Activated CD8-positive, alpha-beta memory T cell treated with anti-CD3 and anti-CD28 coated beads, Interleukin-2, amount 50 U/mL, for 4 hours (primary cell): ENCODE measurements at places on chromosomes 13 and 19.

DNA sequence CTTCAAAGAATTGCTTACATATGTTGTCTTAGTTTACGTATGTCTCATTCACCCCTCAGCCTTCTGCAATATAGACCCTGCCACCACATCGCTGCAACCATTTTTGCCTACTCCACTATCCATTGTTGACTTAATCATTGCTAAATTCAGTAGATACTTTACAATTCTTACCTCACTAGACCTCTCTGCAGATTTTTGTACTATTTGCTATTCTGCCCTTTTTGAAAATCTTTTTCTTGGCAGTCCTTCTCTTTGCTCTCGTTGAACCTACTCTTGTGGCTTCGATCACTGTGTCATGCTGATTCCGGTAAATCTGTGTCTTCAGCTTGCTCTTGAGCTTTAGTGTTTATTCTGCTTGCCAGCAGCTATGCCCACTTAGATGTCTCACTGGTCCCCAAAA is 81.2 kb downstream of the CDK8 start:
- no peak for DNase-seq

DNA sequence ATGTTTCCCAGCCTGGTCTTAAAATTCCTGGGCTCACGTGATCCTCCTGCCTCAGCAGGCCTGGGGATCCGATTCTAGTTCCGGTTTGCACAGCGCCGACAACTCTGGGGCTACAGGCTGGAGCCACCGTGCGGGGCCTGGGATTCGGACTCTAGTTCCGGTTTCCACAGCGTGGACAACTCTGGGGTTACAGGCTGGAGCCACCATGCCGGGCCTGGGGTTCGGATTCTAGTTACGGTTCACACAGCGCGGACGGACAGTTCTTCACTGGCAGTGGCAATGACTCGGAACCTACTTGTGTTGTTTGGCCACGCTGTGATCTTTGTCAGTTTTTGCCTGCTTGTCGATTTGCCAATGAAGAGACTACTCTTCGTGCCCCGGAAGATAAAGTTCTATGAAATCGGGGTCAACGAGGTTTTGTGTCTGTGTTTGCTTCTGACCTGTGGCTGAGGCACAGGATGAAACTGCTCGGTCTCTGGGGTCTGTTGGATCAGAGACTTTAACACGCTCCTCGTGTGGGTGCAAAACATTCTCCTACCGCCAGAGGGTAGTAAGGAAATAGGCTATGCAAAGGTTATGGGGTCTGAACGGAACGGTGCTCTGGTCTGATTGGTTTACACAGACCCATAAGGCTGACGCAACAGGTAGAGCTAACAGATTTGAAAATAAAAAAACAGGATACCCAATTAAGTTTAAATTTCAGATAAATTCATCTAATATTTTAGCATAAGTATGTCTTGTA is 12.1 kb upstream of the ZSCAN1 start:
- DNase-seq = peak; percentile 38

GRCh38 chr13:113479179-113479578 is 11.3 kb downstream of the DCUN1D2 start:
- DNase-seq = no peak

DNA sequence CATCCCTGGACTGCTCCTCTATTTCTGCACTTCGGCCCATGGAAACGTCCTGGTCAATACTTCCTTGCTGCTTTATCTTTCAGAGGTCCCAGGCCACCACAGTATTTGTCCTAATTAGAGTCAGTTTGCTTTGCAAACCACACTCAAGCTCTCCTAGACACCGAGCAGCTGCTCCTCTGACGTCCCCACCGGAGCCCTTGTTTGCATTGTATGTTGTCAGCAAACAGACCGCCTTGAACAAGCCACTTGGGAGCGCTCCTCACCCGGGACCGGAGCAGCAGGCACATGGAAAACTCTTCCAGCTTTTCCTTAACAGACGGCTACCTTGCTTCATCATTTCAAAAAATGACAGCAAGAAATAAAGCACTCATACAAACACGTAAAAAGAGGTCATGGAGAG is 51.5 kb upstream of the GTF3A start:
- no peak for DNase-seq

GRCh38 chr19:30781047-30781446 is 408.9 kb downstream of the ZNF536 start:
- no peak for DNase-seq

GRCh38 chr13:110455941-110456340 is 105.6 kb downstream of the RAB20 start:
- peak; percentile 52 for DNase-seq

DNA sequence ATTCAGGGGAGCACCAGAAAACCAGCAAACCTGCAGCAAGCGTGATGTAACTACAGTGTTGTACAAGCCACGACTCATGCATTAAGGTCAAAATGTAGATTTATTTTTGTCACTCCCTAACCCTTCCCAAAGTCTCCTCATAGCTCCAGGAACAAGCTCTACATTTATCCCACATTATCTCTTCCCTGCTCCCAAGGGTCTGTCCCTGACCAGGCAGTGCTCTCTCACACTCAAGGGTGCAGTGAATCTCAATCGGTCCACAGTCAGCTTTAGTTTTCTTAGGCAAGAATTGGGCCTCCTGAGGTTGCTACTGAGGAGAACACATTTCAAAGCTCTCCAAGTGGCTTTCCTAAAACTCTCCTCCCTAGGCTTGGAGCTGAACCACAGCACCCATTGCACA is 219.4 kb downstream of the NHLRC3 start:
- DNase-seq = no peak

GRCh38 chr19:40070058-40070457 is 14.0 kb upstream of the ZNF780B start:
- DNase-seq = no peak

DNA sequence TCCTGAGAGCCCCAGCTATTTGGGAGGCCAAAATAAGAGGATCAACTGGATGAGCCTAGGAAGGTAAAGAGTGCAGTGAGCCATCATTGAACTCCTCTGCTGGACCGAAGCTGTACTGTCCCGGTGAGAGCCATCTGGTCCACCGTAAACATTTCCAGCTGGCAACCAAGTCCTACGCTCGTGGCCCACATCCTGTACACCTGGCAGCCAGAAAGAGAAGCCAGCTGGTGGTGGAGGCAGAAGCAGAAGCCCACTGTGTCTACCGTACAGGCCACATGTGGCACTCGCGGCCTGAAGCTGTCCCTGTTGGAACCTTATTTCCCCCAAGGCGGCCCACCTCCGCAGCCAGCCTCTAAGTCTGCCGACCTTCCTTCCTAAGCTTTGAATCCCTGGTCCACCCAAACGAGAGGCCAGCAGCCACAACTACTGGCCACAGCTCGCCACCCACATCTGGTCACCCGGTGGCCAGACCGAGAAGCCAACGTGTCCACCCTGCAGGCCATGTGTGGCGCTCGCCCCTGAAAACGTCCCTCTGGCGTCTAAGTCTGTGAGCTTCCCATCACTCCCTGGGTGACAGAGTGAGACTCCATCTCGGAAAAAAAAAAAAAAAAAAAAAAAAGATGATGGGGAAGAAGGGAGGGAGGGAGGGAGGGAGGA is 14.2 kb upstream of the ZNF91 start:
- DNase-seq = no peak

DNA sequence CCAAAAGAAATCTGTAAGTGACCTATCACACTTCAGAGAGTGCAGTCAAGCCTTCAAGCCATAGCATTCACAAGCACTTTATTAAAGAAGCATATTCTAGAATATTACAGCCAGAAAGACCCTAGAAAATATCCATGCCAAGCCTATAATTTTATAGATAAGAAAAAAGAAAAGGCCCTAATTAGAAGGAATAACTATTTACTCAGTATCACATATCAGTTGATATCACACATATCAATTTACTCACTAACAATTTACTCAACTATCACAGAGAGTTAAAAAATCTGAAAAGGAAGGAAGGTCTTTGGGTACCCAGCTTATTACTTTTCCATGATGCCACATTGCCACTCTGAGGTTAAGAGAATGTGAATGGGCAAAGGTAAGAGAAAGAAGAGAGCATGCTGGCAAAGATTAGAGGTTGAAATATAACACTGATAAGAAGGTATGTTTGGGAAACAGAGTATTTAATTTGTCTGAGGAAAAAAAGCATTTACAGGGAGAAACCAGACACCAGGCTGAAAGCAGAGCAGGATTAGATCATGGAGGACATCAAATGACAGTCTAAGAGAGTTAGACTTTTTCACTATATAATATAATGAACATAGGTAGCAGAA is 186.2 kb downstream of the VWA8 start:
- no peak for DNase-seq

DNA sequence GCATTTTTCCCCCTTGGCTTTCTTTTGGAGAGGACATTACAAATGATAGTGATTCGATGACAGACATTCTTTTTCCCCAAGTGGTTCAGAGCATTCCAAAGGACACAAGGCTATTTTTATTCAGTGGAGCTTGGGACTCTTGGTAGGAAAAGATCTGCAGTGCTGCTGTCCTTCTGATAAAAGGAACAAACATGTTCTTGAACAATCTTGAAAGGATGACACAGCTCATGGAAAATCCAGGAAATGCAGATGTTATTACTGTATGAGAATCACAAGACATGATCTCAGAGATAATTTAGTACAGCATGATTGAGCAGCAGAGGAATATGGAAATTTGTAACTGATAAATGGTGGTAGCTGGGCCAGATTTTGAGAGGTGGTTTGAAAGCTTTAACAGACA is 96.2 kb upstream of the RFC3 start:
- no peak for DNase-seq

- peak; percentile 81 for DNase-seq
Observed at GRCh38 chr19:37719111-37719926, at the start of gene ZNF607. ZNF607 (minus strand) TSS chr19:37719761; CDS start chr19:37711618, 8,143 bp downstream.

- DNase-seq = no peak
Observed at GRCh38 chr13:54574791-54575190, 1546.2 kb downstream of the OLFM4 start.

DNA sequence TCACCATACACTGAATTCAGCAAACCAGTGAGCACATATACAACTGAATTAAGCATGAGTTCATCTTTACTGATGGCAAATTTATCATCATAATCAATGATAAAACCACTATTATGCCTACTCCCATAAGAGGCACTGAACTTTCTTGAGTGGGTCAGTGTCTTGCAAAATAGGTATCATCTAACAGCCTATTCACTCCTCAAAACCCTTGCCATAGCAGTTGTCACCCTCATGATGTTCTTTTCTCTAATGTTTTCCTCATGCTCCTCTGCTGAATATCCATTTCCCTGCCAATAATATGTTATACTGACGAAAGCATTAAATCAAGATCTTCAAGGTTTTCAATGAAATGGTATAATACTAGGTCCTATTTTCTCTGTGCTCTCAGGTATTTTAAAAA is 5.6 kb downstream of the ARGLU1 start:
- no peak for DNase-seq

GRCh38 chr13:34357435-34358232 is 539.7 kb downstream of the RFC3 start:
- no peak for DNase-seq

DNA sequence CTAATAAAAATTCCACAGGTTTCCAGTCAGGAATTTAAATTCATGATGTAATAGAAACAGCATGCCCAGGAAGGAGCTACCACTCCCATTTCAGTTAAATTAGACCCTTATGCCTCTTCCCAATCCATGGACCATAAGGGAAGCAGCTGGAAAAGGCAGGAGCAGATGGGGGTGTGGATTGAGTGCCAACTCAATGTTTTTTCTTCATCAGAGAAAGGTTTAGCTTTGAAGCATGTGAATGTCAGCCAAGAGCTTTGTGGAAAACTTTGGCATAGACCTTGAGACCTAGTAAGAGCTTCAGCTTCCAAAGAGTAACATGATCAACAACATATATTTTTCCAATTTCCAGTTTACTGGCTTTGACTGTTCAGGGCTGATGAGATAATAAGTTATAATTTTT is 2139.9 kb downstream of the PCDH9 start:
- no peak for DNase-seq
